Anterior cingulate cortex (tissue), 58 donors: ENCODE measurements at places on chromosomes 16 and 17.

DNA sequence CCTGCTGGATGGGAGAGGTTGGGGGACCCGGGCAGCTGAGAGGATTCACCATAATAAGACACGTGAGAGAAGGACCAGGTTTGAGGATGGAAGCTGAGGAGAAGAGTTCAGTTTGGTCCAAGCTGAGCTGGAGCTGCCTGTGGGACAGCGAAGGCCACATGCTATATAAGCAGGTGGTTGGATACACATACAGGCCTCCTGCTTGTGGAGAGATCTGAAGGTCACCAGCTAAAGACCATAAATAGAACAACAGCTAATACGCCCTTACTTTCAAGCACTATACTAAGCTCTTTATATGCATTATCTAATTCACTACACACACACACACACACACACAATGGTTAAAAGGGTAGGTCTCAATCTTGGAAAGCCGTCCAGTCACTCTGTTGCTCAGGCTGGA is 32.1 kb downstream of the DUSP14 start:
- DNase-seq: no peak

GRCh38 chr17:44053125-44053872 is 13.2 kb downstream of the LSM12 start:
- DNase-seq: no peak

- no peak for DNase-seq
These were observed 367.5 kb downstream of the CPPED1 start for GRCh38 chr16:12436201-12436657.

GRCh38 chr16:28288114-28288513 is 4.2 kb upstream of the SBK1 start:
- DNase-seq: no peak

DNA sequence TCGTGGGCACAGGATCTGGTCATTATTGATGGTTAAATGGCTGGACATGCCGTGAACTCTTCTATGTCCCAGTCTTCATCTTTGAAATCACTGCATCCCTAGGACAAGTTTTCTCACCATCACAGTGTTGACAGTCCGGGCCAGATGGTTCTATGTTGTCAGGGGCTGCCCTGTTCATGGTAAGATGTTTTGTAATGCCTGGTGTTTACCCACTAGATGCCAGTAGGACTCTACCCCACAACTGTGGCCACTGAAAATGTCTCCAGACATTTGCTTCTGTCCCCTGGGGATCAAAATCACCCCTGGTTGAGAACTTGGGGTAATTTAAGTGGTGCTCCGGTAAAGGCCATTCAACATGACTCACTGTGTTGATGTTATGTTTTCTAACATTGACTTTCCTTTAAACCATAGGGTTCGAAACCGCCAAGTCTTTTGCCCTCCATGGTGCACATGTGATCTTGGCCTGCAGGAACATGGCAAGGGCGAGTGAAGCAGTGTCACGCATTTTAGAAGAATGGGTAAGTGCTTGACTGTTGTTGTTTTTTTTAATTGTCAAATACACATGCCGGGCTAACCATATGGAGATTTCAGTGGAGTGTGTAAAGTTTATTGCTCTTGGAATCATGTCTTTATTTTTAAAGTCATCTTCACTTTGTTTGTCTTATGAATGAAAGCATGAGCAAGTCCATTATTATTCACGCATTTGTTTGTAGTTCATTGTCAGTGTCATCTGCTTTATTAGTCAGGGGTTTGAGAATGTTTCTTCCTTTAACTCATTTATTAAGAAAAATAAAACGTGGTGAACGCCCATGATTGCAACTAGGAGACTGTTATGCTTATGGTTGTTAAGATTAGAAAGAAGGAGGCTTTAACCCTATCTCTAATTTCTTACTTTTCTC is 64.6 kb downstream of the WWOX start:
- DNase-seq: no peak

- DNase-seq: no peak
These were observed 19.7 kb downstream of the RBFOX3 start for GRCh38 chr17:79591014-79591590.

DNA sequence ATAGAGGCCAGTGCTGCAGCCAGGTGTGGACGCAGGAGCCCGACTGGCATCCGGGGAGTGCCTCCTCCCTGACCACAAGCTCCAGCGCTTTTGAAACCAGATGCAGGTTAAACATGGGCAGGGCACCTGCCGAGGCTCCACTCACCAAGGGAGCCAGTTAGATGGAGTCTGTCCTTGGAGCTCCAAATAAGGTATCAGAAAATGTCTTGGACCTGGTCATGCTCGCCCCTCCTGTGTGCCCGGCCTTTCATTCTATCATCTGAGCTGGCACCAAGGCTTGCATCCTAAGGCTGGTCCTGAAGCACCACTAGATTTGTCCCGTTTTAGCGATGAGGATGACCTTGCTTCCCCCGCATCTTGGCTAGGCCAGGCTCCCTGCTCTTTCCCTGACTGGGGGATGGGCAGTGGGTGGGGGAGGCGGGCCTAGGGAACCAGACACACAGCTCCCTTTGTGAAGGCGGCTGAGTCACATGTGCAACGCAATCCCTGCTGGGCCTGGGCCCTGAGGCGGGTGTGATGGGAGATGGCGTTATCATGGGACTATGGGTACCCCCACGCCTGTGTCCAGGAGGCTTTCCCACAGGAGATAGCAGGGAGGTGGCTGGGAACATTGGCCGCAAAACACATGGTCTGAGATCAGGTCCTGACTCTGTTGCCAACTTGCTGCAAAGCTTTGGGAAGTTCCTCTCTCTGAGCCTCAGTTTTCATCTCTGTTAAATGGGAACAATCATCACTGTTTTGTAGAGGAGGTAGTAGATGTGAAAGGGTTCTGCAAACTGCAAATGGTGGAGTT is 5.0 kb upstream of the ADGRG1 start:
- peak; percentile 54 for DNase-seq

GRCh38 chr17:8366231-8366630 is 10.3 kb downstream of the KRABD2 start:
- no peak for DNase-seq
